H7 (cell line): ENCODE measurements at places on chromosomes 3 and 15. TPM values are rescaled to one million over a fixed set of nuclear protein-coding genes. Genes with fewer than 3 reads are reported as not detected.

GRCh38 chr3:99859825-99860224 lies 42.2 kb downstream of the CMSS1 start:
- no peak for DNase-seq

The CYP8B1 gene
- total RNA-seq, result not detected in 2 replicates

DNA sequence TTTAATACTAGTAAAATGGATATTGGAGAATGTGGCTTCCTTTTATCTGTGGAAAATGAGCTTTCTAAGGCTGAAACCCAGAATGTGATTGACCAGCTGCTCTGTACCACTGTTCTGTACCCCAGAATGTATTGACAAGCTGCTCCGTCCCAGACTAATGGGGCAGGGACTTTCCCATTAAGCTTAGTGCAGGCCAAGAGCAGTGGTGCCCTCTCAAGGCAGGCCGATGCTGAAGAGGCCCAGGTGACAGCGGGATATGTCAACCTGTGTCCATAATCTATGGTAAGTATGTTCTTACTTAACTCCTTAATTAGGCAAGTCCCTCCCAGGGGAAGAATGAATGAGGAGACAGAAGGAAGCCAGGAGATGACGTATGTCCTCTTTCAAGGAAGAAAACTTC lies 31.1 kb downstream of the SGO1 start:
- no peak for DNase-seq

The HTR3E gene
- total RNA-seq, result not detected in 2 replicates

The DUOXA1 gene
- total RNA-seq, result 0.07 TPM in 1 of 2 replicates, not detected in the other

The CHST13 gene
- 2.5 and 2.8 TPM in 2 replicates for total RNA-seq

The FES gene
- total RNA-seq, result 11.2 and 13.6 TPM in 2 replicates

- DNase-seq, result peak; percentile 64
Observed at GRCh38 chr3:128787256-128788253, 61.6 kb downstream of the RAB7A start.

GRCh38 chr3:71240034-71240433 lies 343.5 kb downstream of the FOXP1 start:
- no peak for DNase-seq

DNA sequence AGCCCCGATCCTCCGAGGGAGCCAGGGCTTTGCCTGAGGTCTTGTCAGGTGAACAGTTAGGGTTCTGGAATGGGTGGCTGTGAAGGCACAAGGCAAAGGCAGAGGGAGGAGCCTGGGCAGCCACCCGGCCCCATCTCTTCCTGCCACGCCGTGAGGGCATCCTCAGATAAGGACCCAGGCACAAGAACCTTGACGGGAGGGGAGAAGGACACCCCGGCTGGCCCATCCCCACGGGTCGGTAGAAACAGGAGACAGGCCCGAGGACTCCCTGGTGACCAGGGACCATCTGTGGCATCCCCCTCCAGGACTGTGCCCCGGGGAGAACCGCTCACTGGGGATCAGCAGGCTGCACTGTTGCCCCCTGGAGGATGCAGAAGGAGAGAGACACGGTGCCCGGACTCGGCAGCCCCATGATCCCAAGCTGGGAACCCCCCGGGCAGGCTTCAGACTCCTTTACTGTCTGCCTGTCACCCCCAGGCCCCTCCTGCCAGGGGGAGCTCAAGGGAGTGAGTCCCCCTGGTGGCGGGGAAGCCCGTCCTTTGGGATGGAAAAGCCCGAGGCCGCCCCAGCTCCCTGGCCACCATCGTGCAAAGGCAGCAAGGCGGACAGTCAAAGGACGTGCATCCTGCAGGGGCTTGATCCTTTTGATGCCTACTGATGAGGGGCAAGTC lies 12.3 kb upstream of the PCSK6 start:
- peak; percentile 90 for DNase-seq

DNA sequence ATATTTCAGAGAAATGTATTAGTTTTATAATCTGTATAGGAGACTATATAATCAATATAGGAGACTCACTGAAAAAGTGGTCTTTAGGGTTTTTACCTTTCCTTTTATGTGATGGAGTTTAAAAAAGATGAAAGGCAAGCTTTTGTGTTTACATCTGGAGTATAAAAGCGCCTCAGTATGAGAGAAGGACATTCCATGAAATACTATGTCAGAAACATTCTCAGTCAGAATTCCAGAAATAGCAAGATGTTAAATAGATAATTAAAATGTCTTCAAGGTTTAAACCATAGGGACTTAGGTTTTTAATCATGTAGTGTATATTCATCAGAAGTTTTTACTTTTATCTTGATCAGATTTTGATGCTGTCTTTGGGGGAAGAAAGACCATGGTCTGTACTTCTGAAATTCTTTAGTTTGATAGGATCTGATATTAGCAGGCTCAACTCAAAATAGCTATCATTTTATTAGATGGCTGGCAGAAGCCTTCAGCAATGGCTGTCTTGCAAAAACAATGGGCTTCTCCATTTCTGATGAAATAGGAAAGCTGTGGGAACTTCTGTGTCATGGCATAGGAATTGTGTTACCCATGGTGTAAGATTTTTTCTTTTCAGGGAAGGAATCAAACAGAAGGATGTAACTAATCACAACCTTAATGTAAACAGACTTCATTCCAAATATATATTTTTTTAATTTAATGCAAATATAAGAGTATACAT lies 209.6 kb upstream of the PLSCR5 start:
- no peak for DNase-seq

The CIDEC gene
- total RNA-seq, result not detected in 2 replicates

The CCDC174 gene
- total RNA-seq, result 8.4 and 15.6 TPM in 2 replicates

- peak; percentile 81 for DNase-seq
Observed at GRCh38 chr3:16319307-16319706, 54.3 kb downstream of the OXNAD1 start.

DNA sequence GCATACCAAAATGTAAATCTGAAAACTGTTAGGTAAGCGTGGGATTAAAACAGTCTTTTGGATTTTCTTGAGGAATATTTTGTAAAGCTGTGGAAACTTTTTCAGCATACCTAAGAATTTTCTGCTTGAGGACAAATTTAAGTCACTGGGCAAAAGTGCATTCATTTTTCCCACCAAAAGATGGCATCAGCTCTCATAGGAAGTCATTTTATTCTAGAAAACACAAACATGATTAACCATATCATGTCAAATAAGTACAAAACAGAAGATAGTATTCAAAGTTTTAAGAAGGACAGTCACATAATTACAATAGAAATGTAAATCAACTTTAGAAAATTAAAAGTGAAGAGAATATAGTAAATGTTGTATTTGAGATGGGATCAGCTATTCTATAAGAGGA lies 63.5 kb downstream of the SLC49A4 start:
- no peak for DNase-seq

The SNURF gene
- 18.0 and 32.9 TPM in 2 replicates for total RNA-seq

The EXD1 gene
- 0.22 and 0.73 TPM in 2 replicates for total RNA-seq

GRCh38 chr3:50616003-50616769 lies 765 bp upstream of the MAPKAPK3 start:
- DNase-seq, result peak; percentile 90

The TLR9 gene
- not detected in 2 replicates for total RNA-seq

GRCh38 chr3:18786650-18787323 lies 361.5 kb upstream of the KCNH8 start:
- DNase-seq, result no peak

The CPEB1 gene
- total RNA-seq, result 1.3 and 4.0 TPM in 2 replicates

DNA sequence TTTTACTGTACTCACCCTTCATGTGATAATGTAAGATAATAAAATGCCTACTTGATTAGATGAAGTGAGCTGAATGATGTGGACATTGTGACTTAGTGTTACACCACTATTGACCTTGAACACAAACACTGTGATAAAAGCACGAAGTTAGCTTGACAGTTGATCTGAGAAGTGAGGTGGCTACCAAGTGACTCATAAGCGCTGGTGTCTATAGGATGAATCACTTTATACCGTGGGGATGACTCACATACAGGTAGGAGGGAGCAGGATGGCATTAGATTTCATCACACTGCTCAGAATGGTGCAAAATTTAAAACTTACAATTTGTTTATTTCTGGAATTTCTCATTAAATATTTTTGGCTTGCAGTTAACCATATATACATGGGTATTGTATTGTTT lies 174.7 kb upstream of the CNTN3 start:
- DNase-seq, result no peak

The BDH1 gene
- 25.3 and 25.7 TPM in 2 replicates for total RNA-seq

- no peak for DNase-seq
Observed at GRCh38 chr15:78085928-78086327, 6.4 kb upstream of the SH2D7 start.
